Occipital lobe (tissue), 3 donors: ENCODE measurements at places on chromosomes 3 and 15. TPM values are rescaled to one million over a fixed set of nuclear protein-coding genes. Genes with fewer than 3 reads are reported as not detected.

The TICRR gene
- 0.62 TPM for total RNA-seq

The TGM5 gene
- total RNA-seq = not detected

The ATP13A5 gene
- under 0.01 TPM for total RNA-seq

The TGM4 gene
- total RNA-seq = not detected

DNA sequence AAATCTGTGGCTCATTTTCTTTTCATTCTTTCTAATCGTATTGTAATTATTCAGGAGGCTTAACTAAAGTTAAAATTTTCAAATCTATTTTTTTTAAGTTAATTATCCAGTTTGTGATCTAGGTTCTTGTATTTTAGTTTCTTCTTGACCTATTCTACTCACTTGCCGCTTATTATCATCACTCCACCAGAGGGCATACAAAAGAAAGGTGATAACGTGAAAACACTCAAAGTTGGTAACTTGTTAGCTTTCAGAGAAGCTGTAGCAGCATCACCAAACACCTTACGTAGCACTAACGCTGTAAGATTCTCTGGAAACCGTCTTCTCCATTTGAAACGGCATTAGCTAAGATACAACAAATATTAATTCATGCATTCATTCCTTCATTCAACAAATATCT is 4.8 kb downstream of the GNB4 start:
- DNase-seq = no peak

GRCh38 chr3:194422188-194422587 is 23.1 kb upstream of the GP5 start:
- no peak for DNase-seq

GRCh38 chr15:45331972-45332371 is 46.4 kb downstream of the GATM start:
- DNase-seq = no peak

DNA sequence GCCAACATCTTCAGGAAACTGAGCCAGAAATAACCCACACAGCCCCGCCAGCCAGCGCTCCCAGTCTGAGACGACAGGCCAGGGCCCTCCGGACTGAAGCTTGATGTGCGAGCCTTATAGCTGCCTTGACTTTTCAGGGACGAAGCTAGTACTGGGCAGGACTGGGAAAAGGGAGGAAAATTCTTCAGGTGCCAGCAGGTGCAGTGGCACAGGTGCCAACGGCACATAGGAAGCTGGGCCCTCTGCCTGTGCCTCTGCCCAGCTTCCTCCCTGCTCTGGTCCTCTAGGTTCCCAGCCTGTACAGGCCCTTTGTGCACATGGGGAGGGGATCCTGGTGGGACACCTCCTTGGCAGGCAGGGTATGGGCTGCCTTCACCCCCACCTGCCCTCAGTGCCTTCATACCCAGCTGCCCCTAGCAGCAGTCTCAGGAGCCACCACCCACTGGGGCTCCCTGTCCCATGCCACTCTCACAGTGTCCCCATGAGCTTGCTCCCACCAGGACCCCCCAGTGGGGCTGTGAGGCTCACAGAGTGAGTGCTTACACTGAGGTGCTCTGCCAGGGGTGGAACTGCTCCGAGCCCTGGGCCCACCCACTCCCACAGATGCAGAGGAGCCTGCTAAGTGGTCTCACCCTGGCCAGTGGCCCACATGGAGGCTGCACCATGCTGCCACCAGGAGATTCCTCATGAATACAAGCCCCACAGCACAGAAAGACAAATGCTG is 61.0 kb downstream of the DNAJB8 start:
- DNase-seq = no peak

GRCh38 chr3:40179016-40179415 is 130.5 kb upstream of the EIF1B start:
- peak; percentile 76 for DNase-seq

DNA sequence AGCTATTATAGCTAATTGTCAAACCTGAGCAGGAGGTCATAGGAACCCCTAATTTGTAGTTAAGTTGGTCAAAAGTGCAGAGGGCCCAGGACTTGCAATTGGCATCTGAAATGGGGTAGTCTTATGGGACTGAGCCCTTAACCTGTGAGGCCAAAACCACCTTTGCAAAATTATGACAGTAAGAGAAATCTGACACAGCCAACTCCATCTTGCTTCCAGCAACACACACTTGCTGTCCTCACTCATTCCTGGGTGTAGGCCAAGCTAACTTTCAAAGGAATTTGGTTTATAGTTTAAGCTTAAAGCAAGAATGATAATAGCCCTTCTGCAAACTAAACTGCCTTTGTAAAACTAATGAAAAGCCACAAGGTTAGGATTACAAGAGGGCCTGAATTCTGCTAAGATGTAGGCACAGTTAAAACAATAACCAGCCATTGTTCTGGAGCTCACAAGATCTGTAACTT is 57.6 kb upstream of the FRMD4B start:
- DNase-seq = no peak

GRCh38 chr15:91919014-91919534 is 65.6 kb downstream of the SLCO3A1 start:
- DNase-seq = peak; percentile 76

GRCh38 chr3:86814918-86815655 is 175.9 kb downstream of the VGLL3 start:
- DNase-seq = no peak

DNA sequence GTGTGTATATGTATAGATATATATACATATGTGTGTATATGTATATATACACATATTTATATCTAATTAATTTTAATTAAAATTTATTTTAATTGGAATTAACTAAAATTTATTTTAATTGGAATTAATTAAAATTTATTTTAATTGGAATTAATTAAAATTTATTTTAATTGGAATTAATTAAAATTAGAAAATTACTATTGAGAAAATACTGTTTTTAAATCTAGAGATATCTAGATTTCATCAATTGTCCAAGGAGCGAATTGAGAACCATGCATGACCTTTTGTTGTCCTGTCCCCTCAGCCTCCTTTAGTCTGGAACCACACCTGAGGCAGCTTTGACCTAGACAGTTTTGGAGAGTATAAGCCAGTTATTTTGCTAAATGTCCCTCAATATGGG is 1.8 kb downstream of the MOBP start:
- DNase-seq = no peak

- no peak for DNase-seq
Observed at GRCh38 chr15:88908697-88909621, 4.2 kb downstream of the MFGE8 start.

DNA sequence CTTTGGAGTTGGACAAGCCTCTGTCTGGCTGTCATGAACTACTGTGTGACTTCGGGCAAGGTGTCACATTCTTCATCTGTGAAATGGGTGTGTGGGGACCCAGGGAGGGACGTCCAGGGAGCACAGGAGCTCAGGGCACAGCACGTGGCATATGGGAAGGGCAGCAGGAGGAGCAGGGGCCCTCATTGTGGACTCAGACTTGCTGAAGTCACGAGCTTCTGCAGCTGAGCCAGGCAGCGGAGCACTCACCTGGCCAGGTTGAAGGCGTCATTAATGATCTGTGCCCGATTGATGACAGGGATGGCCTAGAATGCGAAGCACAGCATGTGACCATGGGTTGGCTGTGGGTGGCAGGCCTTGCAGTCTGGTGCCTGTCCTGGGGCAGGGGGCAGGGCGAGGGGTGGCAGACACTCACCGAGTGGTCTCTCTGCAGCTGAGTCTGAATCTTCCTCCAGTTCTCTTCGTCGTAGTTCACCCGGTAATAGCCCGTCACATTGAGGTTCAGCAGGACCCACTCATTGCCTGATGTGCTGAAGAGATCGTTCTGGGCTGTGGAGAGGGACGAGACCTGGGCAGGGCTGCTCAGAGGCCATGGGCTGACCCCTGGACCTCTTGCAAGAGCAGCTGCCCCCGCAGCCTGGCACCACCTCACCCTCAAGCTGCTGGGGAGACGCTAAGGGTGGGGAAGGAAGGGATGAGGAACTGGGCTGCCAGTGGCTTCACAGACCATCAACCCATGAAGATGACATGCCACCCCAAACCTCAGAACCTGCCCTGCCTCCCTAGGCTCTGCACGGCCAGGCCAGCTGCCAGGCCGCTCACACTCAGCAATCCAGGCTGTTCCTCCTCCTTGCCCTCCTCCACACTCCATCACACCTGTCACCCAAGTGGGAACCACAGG is 15.4 kb downstream of the ANPEP start:
- DNase-seq = no peak

DNA sequence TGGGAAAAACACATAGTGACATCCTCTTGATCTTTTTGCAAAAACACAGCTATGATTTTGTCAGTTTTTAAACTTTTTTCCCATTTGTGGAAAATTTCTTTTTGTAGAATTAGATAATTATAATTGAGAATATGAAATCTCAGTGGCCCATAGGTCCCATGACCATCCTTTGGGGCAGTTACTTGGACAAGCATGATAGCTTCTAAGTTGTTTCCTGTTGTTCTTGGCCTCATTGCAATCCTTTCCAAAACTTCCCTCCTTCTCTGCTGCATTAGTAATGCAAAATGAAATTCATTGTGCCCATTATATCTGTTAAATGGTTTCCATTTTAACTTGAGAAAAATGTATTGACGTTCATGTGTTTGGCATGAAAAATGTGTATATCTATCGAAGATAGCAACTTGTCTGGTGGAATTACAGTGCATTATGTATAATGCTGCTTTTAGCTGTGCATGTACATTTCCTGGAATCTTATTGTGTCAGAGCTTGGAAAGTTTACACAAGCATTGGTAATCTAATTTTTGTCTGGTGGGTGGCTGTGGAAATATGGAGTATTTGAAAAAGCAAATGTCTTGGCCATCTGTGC is 70.0 kb downstream of the MDFIC2 start:
- no peak for DNase-seq

DNA sequence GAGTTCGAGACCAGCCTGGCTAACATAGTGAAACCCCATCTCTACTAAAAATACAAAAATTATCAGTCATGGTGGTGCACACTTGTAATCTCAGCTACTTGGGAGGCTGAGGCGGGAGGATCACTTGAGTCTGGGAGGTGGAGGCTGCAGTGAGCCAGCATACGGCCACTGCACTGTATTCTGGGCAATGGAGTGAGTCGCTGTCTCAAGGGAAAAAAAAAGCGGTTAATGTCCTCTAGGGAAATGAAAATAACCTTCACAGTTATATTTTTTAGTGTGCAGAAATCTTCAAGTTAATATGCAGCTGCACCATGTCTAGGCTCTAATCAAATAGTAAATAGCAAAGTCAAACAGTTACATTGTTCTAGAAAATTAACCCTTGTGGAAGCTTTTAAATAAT is 14.8 kb downstream of the CEP19 start:
- no peak for DNase-seq

GRCh38 chr3:172188511-172188910 is 149.1 kb downstream of the FNDC3B start:
- no peak for DNase-seq

DNA sequence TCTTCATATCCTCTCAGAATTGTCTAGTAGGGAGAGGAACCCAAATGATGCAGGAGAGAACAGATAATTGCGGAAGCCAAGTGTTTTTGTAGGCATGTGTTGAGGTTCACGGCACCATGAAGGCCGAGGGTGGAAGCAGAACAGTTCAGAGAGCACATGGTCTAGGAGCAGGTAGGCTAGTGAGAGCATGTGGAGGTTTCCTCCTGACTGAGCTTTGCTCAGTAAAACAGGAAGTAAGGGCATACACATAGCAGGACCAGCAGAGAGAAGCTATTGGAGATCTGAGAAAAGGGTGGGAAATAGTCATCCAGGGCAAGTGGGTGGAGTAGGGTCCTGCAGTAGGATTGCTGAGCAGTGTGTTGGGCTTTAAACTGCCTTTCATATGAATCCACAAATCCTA is 491.1 kb downstream of the FHIT start:
- no peak for DNase-seq
